Cerebellar nuclear complex (tissue), 1 donor: ENCODE measurements at places on chromosomes 3 and 15.

GRCh38 chr3:81931265-81932251 is 170.1 kb upstream of the GBE1 start:
- no peak for DNase-seq

- no peak for DNase-seq
Measured at GRCh38 chr15:62456011-62456920, 291.2 kb upstream of the C2CD4B start.

DNA sequence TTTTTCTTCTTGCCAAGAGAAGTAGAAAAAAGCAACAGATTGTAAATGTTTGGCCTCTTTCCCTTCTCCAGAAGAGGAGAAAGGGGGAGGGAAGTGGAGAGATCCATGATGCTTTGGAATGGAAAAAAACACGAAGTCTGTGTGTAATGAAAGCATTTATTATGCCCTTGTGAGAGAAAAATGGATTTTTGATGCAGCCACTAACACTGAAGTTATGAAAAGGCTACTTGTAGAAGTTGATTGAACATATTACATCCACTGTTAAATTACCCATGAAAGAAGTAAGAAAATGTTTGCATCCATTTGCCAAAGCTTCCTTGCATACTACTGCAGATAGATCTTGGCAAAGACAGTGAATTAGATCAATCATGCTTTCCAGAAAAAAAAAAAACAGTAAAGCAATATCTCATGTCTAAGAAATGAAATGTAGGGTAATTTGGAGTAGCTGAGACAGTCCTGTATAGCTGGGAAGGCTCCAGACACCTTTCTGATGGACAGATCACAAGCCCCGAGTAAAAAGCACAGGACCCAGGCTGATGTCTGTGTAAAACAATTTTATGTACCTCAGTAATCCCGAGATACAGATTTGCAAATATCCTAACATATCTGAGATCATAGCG is 295.5 kb downstream of the PLOD2 start:
- no peak for DNase-seq

DNA sequence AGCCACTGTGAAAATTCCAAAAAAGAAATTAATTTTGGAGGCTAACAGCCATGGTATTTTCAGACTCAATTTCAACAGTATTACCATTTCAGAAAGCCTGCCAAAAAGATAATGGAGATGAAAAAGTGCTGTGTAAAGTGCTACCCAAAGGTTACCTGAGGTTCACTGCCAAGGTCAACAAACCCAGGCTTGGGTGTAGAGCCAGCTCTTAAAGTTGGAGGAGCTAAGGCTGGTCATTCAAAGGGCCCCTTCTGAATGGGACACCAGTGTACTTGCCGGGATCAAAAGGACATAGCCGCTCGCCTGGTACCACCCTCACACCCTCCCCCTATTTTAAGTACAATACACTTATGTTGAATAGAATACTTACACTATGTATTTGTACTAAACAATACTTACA is 64.5 kb downstream of the ETV5 start:
- DNase-seq, result no peak

- DNase-seq, result no peak
Measured at GRCh38 chr3:99172736-99173657, 271.5 kb upstream of the DCBLD2 start.

GRCh38 chr3:29557186-29557585 is 276.3 kb downstream of the RBMS3 start:
- no peak for DNase-seq

- DNase-seq, result no peak
Measured at GRCh38 chr3:62875558-62876002, 364 bp upstream of the CADPS start.

GRCh38 chr3:125967156-125967555 is 1.8 kb upstream of the ROPN1B start:
- DNase-seq, result no peak

- DNase-seq, result no peak
Measured at GRCh38 chr3:126937533-126937932, 45.4 kb upstream of the PLXNA1 start.

GRCh38 chr3:120442975-120443517 is 7.7 kb downstream of the FSTL1 start:
- no peak for DNase-seq

GRCh38 chr3:159789017-159789416 is 199.6 kb upstream of the IL12A start:
- DNase-seq, result no peak

DNA sequence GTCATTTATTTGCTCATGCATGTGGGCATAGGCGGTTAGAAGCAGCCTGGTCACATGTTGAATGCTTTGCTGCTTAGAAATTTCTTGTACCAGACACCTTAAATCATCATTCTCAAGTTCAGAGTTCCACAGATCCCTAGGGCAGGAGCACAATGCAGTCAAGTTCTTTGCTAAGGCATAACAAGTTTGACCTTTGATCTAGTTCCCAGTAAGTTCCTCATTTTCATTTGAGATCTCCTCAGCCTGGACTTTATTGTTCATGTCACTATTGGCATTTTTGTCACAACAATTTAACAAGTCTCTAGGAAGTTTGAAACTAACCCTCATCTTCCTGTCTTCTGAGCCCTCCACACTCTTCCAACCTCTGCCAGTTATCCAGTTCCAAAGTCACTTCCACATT is 22.8 kb downstream of the HGD start:
- no peak for DNase-seq

DNA sequence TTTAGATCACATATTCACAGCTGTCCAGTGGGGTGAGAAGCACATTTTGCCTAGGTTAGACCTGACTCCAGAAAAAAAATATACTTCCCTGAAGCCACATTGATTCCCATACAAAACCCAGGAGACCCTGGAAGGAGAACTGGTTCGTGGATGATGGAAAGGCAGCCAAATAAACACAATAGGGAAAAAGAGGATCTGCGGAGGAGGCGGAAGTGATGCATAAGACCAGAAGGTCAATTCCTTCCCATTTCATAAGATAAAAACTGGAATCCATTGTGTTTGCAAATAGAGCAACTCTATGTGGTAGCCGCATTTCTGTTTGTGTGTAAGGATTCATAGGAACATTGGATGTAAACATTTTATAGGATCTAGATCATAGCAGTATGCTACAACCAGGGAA is 781.9 kb upstream of the GRM7 start:
- no peak for DNase-seq

- DNase-seq, result no peak
Measured at GRCh38 chr3:34361921-34362320, 563.5 kb downstream of the PDCD6IP start.

GRCh38 chr3:119236756-119237155 is 3.9 kb downstream of the B4GALT4 start:
- no peak for DNase-seq

GRCh38 chr3:134482622-134483021 is 3.2 kb downstream of the ANAPC13 start:
- DNase-seq, result no peak

- DNase-seq, result no peak
Measured at GRCh38 chr3:66047311-66048050, 8.8 kb upstream of the MAGI1 start.

GRCh38 chr15:75565062-75565970 is 13.8 kb downstream of the PTPN9 start:
- DNase-seq, result no peak

- no peak for DNase-seq
Measured at GRCh38 chr3:141103503-141103902, 52.4 kb downstream of the SPSB4 start.

DNA sequence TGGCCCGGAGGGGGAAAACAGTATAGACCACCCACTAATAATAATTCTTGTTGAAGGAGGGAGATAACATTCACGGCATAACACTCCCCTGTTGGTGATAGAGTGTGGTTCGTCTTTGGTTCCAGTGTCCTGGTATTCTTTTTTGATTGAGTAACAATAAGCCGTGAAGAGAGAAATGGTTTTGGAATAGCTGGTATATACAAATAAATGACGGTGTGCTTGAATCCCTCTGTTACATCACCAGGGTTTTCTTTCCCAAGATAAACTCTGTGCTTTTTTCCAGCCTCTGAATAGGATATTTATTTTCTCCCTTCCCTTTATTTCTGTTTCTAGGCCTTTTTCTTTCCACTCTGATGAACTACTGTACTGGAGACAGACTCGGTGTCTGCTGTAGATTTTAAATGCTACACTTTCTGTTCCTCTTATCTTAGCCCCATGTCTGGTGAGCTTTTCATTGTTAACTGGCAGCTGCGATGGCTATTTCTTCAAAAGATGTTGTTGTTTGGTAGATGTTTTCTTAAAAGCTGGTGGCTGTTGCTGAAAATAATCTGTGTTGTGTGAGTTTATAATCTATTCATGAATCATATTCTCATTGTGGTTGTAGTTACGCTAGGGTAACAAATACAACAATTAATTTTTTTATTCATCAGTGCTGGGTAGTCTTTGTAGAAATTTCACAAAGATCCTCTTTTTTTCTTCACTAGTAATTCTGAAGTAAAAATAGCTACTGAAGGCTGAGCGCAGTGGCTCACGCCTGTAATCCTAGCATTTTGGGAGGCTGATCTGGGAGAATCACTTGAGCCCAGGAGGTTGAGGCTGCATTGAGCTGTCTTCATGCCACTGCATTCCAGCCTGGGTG is 15.5 kb upstream of the SCAANT1 start:
- no peak for DNase-seq

- no peak for DNase-seq
Measured at GRCh38 chr3:107077391-107077790, 299.8 kb upstream of the CCDC54 start.

DNA sequence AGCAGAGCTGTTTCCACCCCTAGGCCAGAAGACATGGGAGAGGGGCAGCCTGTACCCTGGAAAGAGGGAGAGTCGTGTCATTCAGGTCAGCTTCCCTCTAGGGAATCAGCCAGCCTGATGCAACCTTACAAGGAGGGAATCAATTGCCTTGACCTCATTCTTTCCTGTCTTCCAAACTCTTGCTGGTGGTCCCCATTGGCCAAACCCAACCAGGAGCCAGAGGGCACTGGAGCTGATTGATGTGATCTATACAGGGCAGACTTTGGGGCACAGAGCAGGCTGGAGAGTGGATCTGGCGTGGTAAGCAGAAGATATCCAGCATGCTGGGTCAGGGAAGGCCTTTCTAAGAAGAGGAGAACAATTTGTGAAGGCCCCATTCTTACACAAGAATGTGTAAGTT is 19.1 kb upstream of the MAGEF1 start:
- no peak for DNase-seq

GRCh38 chr15:33125894-33126537 is 68.5 kb downstream of the FMN1 start:
- no peak for DNase-seq

GRCh38 chr15:78925956-78926743 is 18.7 kb downstream of the CTSH start:
- no peak for DNase-seq

DNA sequence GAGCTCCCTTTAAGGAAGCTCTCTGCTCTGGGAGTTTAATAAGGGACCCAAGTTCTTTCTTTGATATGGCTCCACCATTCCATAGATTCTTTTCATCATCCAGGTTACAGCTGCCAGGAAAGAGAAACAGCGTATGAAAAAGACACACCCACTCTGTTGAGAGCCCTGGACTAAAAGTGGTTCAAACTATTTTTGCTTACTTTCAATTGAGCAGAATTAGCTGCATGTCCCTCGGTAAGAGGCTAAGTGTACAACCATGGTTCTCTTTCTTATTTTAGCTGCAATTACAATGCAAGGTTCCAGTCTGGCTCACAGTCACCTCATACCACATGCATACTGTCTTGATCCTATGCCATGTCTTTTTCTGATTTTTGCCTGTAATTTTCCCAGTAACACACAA is 1288.3 kb downstream of the NSUN3 start:
- DNase-seq, result no peak

GRCh38 chr3:151107701-151108100 is 22.2 kb downstream of the MED12L start:
- no peak for DNase-seq

- DNase-seq, result no peak
Measured at GRCh38 chr3:174822320-174822719, 36.8 kb upstream of the NAALADL2 start.

GRCh38 chr15:64000183-64000951 is 45.9 kb downstream of the DAPK2 start:
- DNase-seq, result no peak
